ENCODE measurements at places on chromosomes 2 and 18.

- DNase-seq: no peak
Observed at GRCh38 chr2:22361571-22361970, 1023.4 kb upstream of the KLHL29 start.

GRCh38 chr18:676736-677135 lies 19.3 kb downstream of the TYMS start:
- no peak for DNase-seq

DNA sequence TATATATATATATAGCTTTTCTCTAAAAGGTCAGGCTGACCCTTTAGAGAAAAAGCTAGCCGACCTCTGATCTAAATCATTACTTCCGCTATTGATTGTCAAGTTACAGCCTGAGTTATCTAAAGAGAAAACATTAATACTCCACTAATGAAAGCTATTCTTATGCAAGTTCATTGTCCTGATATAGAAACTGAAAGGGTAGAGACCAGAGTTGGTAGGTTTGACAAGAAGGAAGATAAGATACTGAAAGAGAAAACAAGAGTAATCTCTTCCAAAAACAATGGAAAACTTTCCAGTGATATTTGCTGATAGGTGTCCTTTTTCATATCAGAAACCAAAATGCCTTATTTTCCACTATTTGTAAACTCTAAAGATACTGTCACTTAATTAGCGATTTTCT lies 62.8 kb upstream of the SLC39A10 start:
- DNase-seq: no peak

- DNase-seq: no peak
Observed at GRCh38 chr18:11118051-11118766, 31.2 kb downstream of the PIEZO2 start.

DNA sequence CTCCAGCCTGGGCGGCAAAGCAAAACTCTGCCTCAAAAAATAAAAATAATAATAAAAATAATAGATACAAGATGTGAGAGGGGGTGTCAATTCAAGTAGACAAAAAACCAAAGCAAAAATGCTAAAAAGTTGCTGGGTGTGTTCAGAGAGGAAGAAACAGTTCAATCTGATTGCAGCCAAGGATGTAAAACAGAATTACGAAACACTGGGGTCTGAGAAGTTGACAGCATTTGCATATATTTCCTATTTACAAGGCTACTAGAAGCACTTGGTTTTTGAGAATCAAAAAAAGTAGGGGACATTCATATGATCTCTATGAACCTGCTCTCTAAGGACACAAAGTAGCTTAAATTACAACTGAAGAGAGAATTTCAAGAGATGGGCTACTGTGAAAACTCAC lies 7.6 kb downstream of the TRIP12 start:
- no peak for DNase-seq

DNA sequence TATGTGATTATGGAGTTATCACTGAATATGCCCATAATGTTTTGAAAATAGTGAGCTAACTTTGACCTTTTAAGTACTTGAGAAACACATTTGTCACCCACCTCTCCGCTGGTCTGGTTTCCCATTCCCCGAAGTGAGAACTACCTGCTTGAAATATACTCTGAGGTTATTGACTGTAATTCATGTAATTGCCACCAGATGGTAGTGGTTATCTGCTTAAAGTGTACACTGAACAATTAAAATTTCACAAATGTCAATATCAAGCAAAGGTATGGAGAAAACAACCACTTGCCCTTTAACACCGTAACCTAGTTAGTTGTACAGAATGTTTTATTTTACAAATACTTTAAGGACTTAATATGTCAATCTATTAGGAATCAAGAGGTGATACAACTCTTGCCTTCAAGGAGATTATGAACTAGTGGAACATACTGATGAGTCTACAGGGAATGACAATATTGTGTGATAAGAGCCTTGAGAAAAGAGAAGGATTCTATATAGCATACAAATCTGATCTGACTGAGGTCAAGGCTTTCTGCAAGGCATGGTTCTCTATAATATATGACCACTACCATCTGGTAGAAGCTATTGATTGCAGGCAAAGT lies 316.8 kb upstream of the KCNH7 start:
- DNase-seq: no peak

- DNase-seq: no peak
Observed at GRCh38 chr2:184524551-184525382, 73.6 kb upstream of the ZNF804A start.

DNA sequence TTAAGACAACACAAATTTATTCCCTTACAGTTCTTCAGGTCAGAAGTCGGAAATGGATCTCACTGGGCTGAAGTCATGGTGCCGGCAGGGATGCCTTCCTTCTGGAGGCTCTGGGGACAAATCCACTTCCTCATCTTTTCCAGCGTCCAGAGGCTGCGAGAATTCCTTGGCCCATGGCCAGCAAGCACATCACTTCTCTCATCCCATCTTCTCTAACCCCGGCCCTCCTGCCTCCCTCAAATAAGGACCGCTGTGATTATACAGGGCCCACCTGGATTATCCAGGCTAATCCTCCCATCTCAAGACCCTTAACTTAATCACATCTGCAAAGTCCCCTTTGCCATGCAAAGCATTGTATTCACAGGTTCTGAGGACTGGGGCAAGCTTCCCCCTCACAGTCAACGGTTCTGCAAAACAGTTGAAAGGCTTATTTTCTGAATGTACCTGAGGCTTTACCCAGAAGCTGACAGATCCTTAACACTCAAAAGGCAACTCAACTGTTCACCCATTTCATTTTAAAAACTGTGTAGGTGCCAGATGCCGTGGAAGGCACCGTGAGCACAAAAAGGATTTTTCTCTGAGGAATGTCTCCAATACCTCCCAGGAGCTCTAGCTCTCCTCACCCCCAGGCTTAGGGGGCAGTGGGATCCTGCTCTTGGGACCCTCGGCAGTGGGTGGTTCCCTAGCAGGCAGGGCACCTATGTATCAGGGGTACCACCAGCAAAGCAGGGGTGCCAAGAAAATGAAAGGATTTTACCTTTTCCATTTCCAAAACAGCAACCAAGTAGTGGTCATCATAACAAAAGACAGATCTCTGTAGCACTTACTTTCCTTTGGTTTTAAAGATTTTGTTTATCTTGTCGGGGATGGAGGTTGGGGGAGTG lies 84.0 kb downstream of the KCTD1 start:
- no peak for DNase-seq

- DNase-seq: peak; percentile 34
Observed at GRCh38 chr2:174485788-174486562, 854 bp downstream of the GPR155 start.

- no peak for DNase-seq
Observed at GRCh38 chr18:12748671-12749070, 45.8 kb downstream of the PSMG2 start.

GRCh38 chr2:234373481-234374149 lies 123.3 kb downstream of the ARL4C start:
- no peak for DNase-seq

DNA sequence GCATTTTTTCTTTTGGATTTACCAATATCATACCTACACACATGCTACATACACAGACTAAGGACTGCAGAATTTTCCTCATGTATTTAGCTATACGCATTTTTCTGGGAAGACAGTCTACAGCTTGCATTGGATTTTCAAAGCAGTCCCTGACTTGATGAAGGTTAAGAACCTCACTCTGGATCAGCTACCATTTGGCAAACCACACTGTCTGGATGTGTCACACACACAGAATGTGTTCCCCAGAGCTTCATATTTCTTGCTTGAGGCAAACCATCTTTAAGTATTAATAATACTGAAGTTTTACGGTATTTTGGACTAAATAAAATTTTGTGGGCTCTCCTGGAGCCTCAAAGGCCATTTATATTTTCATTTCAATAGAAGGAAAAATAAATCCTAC lies 102.3 kb downstream of the TCF4 start:
- DNase-seq: no peak

DNA sequence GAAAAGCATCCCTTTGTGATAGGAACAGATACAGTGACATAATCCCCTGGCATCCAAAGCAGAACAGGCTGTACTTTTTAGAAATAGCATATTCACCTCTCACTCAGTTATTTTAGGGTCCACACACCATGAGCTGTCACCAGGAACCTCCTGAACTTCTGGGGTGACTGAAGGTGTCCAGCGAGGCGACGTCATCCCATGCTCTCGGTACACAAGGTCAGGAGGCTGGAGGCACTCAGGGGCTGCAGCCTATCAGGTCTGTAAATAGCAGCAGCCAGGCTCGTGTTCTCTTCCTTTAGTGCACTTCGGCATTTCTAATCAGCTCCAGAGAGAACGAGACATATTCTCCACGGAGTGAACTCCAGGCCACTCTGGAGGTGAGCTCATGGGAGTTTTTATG lies 98.3 kb downstream of the GATA6 start:
- DNase-seq: no peak

DNA sequence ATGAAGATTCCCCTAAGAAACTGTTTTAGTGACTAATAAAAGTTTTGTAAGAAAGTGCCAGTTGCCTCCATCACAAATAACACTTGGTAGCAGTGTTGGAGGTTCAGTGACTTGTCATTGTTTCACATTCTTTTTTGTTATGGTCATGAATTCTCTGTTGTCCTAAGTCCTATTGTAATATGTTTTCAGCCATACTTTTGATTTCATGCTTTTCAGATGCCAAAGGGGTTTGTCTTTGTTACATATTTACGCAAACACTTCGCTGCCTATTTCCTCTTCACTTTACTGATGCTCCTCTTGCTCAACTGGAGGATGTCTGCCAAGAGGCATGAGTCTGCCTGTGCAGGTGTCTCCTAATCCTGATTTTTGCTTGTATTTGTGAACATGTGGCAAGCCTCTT lies 66.6 kb downstream of the PHLPP1 start:
- no peak for DNase-seq

- no peak for DNase-seq
Observed at GRCh38 chr2:58054264-58054663, 7.7 kb downstream of the VRK2 start.

- DNase-seq: no peak
Observed at GRCh38 chr18:24613896-24614640, 153.6 kb downstream of the HRH4 start.

GRCh38 chr2:201712726-201713125 lies 14.3 kb upstream of the MPP4 start:
- no peak for DNase-seq

- DNase-seq: no peak
Observed at GRCh38 chr2:25334482-25334881, 7.2 kb downstream of the DNMT3A start.

Measured in hippocampal formation (tissue), 2 donors.